GM10248 (cell line): ENCODE measurements at places on chromosomes 5 and 9.

GRCh38 chr5:93208141-93208751, 372.8 kb downstream of the NR2F1-AS1 start:
- DNase-seq = no peak

DNA sequence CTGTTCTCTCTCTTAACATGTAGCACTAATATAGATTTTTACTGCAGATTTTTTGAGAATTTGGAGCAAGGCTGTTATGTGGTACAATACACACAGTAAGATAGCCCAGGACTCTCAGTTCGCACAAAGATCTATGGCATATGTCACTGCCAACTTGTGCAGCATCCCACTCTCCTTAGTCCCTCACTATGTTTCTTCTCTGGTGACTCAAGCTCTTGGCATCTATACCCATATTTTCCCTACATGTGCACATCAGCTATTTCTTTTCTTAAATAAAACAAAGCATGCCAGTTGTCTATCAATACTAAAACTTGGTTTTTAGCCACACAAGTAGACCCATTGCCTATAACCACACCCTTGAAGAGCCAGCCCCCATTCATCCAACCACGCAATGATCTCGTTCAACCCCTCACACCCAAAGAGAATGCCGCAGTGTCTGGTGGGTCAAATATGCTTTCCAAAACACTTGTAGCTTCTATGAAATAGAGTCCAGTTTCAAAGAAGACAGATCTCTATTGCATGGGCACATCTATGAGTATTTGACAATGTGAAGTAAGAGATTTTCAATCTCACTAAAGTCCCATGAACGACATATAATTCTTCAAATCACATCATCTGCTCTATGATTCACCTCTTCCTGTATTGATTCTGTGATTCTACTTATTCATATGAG, 18.2 kb upstream of the IL7R start:
- no peak for DNase-seq

DNA sequence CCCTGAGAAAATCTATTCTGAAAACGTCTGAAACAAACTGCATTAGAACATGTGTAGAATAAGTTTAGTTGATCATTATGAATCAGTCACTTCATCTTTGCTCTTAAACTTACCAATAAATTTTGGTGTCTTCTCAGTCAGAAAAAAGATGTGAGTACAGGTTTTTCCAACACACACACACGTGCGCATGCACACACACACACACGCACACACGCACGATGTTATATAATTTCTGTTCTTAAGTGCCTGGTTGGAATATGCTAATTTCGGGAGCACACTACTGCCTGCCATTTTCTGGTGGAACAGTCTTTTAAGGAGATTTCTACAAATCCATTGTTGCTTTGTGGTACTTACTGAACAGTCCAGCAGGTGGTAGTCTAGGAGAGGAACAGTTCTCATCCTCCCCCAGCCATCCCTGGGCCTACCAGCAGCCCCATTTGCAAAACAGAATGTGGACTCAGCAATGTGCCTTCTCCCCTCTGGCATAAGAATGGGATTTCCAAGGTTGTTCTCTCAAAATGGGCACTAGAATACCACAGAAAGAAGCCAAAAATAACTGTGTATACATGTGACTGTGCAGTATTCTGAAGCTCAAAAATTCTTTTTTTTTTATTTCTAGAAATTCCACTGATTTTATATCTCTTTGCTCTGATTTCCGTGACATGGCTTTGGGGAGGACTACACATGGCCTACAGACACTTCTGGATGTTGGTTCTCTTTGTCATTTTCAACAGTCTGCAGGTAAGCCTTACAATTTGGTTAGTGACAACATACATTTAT, 281.3 kb downstream of the ARRDC3 start:
- DNase-seq = peak; percentile 51

GRCh38 chr5:170497311-170498038, 6.3 kb upstream of the KCNIP1 start:
- no peak for DNase-seq

- no peak for DNase-seq
Observed at GRCh38 chr5:164000819-164001218, 495.4 kb downstream of the MAT2B start.

DNA sequence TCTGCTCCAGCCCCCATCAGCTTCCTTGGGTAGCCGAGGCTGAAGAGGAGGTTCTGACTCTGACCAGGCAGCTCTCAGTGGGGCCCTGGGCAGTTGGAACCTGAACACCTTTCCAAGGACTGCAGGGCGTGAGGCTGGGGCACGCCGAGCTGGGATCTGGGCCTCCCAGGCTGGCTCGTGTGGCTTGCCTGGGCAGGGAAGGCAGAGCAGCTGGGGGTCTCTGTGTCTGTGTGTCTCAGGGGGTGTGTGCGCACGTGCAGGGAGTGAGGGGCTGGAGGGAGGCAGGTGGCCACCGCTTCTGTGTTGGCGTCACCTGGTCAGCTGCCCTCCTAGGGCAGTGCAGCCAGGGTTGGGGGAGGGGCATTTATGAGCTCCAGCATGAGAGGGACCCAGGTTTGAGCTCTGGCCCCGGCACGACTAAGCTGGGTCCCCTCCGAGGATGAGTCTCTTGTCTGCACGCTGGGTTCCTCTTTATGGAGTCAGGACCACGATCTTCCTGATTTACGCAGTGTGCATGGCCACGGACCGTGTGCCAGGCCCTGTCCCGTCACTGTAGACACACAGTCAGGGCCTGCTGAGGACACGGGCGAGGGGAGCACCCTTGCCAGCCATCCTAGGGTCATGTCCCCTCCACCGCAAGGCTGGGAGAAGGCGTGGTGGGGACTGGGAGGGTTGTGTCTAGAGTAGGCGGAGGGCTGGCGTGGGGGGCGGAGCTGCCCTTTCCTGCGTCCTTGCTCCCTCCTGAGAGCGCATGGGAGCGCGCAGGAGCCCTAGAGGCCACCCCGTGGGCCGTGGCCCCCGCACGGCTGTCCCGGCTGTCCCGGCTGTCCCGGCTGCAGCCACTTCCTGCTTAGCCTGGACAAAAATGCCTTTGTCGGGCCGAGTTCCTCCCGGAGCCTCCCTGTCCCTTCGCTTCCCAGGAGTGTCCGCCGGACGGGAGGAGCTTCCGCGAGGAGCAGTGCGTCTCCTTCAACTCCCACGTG, 4.6 kb downstream of the ADAMTSL2 start:
- no peak for DNase-seq

GRCh38 chr9:14398473-14398872, 84.5 kb upstream of the NFIB start:
- no peak for DNase-seq

- no peak for DNase-seq
Observed at GRCh38 chr5:164376843-164377242, 871.4 kb downstream of the MAT2B start.

- DNase-seq = no peak
Observed at GRCh38 chr5:135340568-135340967, 58.5 kb downstream of the MACROH2A1 start.
